GM23338 (cell line): ENCODE measurements at places on chromosomes 7 and 10.

GRCh38 chr10:58511765-58512490 is 744 bp upstream of the BICC1 start:
- peak; percentile 24 for DNase-seq

- no peak for DNase-seq
Measured at GRCh38 chr7:23345601-23346000, 46.5 kb downstream of the MALSU1 start.

DNA sequence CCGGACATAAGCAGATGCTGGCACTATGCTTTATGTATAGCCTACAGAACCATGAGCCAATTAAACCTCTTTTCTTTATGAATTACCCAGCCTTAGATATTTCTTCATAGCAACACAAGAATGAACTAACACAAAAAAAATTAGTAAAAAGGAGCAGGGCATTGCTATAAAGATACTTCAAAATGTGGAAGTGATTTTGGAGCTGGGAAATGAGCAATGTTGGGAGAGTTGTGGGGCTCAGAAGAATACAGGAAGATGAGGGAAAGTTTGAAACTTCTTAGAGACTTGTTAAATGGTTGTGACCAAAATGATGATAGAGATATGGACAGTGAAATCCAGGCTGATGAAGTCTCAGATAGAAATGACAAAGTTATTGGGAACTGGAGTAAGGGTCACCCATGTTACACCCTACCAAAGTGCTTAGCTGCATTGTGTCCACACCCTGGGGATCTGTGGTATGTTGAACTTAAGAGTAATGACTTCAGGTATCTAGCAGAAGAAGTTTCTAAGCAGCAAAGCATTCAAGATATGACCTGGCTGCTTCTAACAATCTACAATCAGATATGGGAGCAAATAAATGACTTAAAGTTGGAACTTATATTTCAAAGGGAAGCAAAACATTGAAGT is 24.2 kb downstream of the PNLIPRP3 start:
- no peak for DNase-seq

- DNase-seq: no peak
Measured at GRCh38 chr7:117146511-117146910, 176.3 kb downstream of the WNT2 start.

DNA sequence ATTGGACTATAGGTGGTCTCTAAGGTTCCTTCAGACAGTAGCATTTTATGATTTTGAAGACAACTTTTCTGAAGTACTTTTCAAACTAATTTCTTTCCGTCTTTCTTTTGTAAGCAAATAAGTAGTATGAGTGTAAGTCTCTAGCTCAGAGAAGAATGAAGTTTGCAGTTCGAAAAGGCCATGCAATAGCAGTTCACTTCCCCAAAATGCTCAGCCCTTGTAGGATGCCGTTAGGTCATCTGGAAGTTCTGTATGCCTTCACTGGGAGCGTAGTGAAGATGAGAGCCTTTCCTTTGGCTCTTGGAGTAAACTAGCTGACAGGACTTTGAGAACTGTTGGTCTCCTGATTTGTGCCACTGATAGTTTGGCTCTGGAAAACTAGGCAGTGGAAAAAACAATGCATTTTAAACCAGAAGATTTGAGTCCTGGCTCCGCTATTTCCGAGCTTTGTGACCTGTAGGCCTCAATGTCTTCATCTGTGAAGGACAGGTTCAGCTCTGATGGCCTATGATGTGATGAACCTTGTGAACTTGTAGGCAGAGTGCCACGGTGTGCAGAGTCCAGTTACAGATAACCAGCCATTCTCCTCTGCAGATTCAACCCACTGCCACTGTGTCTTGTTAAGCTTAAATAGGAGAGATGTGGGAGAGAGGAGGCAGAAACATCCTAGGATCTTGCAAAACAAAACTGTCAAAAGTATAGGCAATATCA is 18.8 kb downstream of the SGPL1 start:
- no peak for DNase-seq

- DNase-seq: peak; percentile 75
Measured at GRCh38 chr10:22988581-22989360, 60.9 kb downstream of the ARMC3 start.

DNA sequence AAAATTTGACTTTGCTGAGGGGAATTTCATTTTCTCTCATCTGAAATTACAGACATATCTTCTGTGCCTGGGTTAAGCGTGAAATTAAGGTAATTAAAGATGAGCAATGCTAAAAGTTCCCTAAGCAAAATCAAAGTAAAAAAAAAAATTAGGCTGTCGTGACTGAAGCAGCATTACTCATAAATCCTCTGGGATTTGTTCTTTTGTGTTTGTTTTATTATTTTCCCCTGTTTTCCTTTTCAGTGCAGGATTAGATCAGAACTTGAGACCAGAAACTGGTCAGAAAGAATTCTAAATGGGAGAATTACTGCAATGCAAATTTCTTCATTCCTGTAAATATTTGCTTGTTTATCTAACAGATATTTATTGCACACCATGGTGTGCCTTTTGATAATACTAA is 141.4 kb upstream of the BET1 start:
- DNase-seq: no peak

DNA sequence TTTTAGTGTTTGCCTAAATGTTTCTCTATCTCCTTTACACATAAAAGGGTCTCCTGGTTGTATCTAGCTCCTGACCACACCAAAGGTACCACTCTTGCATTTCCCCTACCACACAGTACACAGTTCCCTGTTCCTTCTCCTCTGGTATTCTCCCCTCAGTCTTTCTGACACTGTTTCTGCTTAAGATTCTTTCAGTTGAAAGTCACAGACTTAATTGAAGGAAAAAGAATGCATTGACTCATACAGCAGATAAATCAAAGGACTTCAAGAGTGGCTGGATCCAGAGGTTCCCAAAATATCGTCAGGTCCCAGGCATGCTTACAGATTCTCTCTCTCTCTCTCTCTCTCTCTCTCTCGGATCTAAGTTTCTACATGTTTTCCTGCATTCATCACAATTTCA is 185.6 kb upstream of the LRGUK start:
- no peak for DNase-seq

GRCh38 chr10:84333864-84334451 is 5.6 kb downstream of the CCSER2 start:
- peak; percentile 53 for DNase-seq

- no peak for DNase-seq
Measured at GRCh38 chr10:68848281-68848680, 20.9 kb downstream of the STOX1 start.

DNA sequence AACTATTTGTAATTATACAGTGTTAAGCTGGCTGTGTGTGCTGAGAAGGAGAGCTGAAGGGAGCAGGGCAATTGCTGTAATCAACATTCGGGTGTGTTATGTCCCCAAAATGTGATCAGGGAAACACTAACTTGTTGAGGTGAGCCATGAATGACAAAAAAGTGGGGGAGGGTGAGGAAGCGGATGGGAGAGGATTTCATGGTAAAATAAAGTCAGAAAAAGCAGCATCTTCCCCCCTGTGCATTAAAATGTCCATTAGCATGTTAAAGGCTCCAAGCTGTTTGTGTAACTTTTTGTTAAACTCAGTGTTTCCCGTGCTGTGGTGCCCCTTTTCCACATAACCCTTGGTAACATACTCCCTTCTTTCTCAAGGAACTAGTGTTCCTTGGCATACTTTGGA is 84.9 kb downstream of the ARID5B start:
- DNase-seq: peak; percentile 43

- DNase-seq: no peak
Measured at GRCh38 chr10:124127965-124128810, 34.8 kb upstream of the CHST15 start.

- peak; percentile 12 for DNase-seq
Measured at GRCh38 chr10:59967079-59967478, 60.7 kb upstream of the CCDC6 start.

DNA sequence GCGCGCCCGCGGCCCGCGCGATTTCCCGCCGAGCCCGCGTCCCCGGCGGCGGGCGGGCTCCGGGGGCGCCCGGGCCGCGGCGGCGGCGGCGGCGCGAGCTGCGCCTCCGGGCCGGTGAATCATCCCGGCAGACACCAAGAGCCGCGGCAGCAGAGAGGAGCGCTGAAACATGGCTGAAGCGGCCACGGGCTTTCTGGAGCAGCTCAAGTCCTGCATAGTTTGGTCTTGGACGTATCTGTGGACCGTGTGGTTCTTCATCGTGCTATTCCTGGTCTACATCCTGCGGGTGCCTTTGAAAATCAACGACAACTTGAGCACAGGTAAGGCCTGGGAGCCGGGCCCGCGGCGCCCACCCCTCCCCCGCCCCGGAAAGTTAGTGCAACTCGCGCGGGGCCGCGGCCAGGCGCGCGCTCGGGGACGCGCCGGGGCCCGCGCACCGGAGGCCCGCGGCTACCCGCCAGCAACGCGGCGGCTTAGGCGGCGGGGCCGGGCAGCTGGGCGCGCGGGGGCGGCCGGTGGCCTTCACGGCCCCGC is at the start of gene ST7:
Gene ST7 (plus strand): TSS at position 130 of the 534 bp plus-strand sequence. CDS start 40 bp downstream, at position 170.
- DNase-seq: peak; percentile 63

GRCh38 chr7:158049271-158049670 is 538.4 kb downstream of the PTPRN2 start:
- DNase-seq: no peak
